Spinal cord (tissue), 10 donors: ENCODE measurements at places on chromosomes 5 and 9.

DNA sequence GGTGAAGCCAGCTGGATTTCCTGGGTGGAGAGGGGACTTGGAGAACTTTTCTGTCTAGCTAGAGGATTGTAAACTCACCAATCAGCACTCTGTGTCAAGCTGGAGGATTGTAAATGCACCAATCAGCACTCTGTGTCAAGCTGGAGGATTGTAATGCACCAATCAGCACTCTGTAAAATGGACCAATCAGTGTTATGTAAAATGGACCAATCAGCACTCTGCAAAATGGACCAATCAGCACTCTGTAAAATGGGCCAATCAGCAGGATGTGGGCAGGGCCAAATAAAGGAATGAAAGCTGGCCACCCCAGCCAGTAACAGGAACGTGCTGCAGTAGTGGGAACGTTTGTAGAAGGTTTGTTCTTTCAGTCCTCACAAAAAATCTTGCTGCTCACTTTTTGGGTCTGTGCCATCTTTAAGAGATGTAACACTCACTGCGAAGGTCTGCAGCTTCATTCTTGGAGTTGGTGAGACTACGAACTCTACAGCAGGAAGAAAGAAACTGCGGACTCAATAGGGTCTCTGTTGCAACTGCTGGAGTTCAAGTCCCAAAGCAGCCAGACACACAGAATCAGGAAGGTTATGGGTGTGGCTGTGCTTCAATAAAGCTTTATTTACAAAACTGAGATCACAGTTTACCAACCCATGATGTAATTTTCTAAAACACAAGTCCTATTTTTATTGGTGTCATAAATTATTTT is 145.7 kb upstream of the ERCC6L2 start:
- no peak for DNase-seq

- DNase-seq, result no peak
These were observed 173.1 kb downstream of the CACNA1B start for GRCh38 chr9:138050472-138051330.

DNA sequence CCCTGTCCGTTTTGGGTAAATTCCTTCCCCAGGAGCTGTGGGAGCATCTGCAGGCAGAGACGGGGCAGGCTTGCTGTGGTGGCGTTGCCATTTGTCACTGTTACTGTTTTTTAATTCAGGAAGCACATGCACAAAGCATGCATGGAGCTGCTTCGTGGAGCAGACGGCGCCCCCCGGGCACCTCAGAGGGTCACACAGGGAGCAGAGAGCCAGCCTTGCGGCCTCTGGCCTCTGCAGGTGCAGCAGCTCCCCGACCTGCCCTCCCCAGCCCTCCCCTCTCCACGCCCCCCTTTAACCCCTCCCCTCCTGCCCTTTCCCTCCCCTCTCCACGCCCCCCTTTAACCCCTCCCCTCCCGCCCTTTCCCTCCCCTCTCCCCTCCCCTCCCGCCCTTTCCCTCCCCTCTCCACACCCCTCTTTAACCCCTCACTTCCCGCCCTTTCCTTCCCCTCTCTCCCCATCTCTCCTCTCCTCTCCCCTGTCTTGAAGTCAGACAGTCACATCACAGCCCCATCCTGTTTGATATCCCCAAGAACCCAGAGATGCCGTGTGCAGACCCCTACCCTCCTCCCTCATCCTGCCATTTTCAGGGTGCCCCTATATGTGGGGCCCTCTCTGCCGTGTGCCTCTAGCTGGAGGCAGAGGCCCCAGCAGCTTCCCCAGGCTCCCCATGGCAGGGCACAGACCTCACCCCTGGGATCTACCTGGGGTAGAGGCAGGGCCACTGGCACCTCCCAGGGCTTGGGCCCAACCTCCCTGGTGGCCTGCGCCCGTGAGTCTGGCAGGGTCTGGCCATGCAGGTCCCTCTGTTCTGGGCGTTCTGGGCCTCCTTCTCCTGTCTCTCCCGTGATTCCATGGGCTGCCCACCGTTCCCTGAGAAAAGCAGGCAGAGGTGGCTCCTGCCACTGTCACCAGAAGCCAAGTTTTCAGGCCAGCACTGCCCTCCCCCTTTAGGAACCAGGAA is 29.6 kb upstream of the UBAC1 start:
- DNase-seq, result peak; percentile 84

DNA sequence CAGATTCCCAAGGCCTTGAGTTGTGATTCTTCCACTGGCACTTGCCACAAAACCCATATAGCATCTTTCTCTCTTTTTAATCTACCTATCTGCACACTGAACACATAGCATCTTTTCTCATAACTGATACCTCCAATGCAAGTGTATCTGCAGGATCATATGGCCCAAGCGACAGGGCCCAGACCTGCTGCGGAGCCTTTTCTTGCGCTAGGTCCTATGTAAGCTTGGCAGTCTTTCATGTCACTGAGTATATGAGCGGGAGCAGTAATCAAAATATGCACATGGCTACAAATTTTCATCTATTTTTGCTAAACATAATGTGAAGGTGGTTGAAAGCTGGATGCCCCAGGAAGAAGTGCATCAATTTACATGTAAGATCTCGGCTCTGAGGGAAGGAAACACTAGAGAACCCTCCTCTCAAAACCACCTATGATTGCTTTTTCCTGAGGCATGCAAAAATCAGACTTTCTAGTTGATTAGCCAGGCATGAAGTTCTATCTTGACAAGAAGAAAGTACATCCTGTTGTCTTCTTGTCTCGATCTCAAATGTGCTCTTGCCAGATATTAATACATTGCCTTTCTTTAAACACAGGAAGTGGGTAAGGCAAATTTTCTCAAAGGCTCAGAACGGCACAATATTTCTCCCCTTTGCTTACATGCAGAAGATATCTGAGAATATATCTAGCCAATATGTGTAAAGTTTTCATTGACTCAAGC is 26.9 kb upstream of the CEMIP2 start:
- DNase-seq, result no peak
